Cardiac atrium fibroblast (primary cell): ENCODE measurements at places on chromosomes 11 and 22. TPM values are rescaled to one million over a fixed set of nuclear protein-coding genes. Genes with fewer than 3 reads are reported as not detected.

The DGKZ gene
- 27.1 and 50.5 TPM in 2 replicates for total RNA-seq

The RIMBP3B gene
- 0.16 TPM in 1 of 2 replicates, not detected in the other for total RNA-seq

The RBM4B gene
- total RNA-seq, result 13.0 and 16.2 TPM in 2 replicates

The FOLR2 gene
- not detected in 2 replicates for total RNA-seq

The MOGAT2 gene
- total RNA-seq, result not detected in 2 replicates
